ENCODE measurements at places on chromosomes 4 and X.

DNA sequence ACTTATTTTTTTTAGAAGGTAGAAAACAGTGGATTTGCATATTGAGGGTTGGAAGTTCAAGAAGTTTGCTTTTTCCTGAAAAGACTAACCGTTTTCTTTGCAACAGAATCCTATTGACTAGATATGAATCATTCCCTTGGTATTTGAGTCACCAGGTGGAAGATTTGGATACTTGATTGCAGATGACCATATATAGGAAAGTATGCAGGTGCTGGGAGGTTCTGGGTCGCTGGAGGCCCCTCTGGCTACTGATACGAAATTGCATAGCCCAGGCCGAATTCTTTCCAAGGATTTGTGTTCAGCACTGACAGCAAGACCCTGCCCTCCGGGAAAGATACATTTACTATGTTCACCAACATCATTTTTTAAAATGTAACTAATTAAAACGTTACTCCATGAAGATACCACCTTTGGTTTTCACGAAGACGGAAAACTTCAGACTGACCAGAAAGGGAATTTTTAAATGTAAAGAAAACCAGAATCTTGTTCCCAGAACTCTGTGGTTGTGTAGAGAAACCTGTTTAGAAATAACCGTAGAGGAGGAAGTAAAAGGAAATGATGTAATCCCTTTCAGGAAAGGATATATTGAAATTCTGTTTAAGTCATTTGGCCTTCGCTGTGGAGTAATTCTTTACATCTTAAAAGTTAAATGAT is 946 bp downstream of the ANXA3 start:
- DNase-seq: peak; percentile 91

GRCh38 chr4:123250843-123251242 is 145.8 kb upstream of the SPRY1 start:
- no peak for DNase-seq

GRCh38 chr4:113148925-113149324 is 99.5 kb downstream of the ANK2 start:
- DNase-seq: peak; percentile 42

DNA sequence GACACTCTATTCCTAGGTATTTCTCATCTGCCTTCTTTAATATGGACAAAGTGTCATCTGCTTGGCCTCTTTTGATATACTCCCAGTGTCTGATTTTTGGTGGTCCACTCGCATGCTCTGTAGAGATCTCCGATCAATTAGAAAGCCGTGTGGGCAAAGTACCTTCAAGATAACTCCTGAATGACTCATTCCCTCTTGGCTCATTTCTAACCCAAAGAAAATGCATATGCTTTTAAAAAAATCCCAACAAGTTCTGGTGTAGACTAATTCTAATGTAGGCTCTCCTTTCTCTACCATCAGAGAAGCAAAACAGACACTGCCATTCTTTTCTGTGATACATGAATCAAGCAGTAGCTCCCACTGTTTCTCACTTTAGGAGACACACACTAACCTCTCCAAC is 714.9 kb upstream of the ADGRL3 start:
- no peak for DNase-seq

DNA sequence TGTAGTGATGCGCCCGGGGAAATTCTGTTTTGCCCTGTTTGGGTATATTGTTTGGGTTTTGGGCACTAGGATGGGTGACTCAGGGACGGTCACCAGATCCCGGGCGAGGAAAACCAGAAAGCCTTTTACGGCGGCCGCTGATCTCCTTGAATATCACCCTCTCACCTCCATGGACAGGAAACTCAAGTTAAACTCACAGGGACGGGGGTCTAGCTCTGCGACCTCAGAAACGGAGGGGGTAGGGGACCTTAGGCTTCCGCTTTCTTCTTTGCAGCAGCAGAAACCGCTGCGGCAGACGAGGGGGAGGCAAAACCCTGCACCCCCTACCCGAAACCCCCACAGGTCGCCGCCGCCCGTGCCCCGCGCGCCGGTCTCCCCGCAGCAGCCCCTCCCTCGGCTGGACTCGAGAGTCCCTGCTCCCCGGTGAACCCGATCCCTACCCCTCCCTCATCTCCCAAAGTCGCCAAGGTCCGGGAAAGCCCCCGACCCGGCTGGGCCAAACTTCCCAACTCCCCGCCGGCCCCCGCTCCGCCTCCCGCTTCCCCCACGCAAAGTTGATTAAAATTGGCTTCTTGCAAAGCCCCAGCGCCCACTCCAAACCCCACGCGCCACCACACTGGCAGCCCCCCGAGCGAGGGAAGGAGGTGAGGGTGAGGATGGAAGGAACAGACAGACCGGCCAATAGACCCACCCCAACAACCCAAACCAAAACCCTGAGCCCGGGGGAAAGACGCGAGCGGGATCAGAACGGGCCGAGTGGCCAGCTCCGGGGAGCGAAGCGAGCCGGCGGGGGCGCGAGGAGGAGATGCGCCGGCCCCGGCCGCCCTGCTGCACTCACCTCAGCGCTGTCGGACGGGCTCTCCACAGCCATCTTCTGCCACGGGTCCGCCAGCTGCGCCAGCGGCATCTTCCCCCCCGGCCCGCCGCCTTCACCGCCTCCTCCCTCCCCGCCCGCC is 705 bp downstream of the RPS6KA3 start:
- DNase-seq: no peak
